ENCODE measurements at places on chromosomes 7 and 10.

- DNase-seq = no peak
Observed at GRCh38 chr10:103465411-103466179, 6.9 kb upstream of the CALHM1 start.

- DNase-seq = no peak
Observed at GRCh38 chr10:9342885-9343570, 1288.5 kb downstream of the GATA3 start.

DNA sequence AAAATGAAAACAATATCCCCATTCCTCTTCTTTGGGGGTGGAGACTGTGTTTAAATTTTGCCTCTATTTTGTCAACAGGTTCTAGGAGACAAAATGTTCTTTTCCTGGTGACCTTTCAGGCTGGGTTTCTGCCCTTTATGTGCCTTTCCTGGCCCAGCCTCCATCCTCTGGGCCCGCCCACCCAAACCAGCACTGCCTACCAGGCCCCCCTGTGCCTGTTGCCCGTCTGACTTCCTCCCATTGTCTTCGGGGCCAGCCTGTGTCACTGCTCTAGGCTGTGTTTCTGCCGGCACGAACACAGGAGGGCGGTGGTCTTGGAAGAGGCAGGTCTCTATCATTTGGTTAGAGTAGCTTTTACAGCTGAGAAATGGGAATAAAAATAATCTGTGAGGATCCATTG, 13.9 kb downstream of the TSPAN14 start:
- DNase-seq = peak; percentile 61

GRCh38 chr7:130351791-130352090, 7.1 kb downstream of the CPA5 start:
- no peak for DNase-seq

GRCh38 chr10:63481815-63482421, 16.1 kb upstream of the JMJD1C start:
- no peak for DNase-seq

- DNase-seq = no peak
Observed at GRCh38 chr7:90210981-90211380, 559 bp upstream of the STEAP2 start.

DNA sequence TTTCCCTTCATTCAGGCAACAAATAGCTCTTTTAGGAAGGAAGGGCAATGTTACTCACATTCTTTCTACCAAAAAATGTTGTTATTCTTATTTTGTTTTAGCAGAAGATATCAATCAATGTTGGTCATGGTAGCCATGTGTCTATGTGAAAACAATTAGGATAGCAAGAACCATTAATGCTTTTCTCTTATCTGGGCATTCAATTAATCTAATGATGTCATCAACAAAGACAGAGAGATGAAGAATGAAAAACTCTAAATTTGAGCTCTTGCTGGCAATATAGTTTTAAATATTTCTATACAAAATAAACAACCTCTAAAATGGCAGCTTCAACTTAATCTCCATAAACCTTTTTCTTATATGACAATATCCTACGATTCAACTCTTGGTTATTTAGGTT, 353.7 kb upstream of the ANKRD30A start:
- no peak for DNase-seq

DNA sequence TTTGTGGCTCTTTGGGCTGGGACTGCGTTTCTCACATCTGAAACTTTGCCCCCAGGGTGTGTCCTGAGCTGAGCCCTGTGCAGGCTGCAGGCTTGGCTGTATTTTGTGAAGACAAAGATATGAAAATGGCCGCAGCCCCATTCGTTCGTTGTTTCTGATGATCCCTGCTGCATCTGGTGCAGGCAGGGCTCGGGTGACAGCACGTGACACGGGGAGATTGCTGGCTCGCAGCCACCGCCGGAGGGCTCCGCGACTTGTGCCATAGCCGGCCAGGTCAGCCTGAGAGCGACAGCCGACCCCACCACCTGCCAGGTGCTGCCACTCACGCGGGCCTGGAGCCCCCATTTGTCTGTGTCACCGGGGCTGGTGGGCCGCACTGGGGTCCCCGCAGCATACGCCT, 81.3 kb downstream of the ZRANB1 start:
- DNase-seq = no peak

DNA sequence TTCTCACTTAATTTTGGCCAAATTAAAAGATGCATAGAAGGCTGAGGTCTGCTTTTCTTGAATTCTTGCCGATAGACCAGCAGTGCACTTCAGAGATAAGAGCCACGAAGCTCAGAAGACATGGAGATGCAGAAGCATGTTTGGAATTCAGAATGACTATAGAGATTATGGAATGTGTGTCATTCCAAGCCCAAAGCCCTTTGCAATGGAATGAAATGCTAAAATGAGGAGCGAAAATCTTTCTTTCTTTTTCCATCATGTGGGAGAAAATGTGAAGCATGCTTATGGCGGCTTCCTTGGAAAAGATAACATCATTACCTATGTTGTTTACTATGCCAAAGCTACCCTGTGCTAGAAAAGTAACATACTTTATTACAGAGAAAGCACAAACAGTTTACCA, 257.0 kb upstream of the RNF32 start:
- no peak for DNase-seq

DNA sequence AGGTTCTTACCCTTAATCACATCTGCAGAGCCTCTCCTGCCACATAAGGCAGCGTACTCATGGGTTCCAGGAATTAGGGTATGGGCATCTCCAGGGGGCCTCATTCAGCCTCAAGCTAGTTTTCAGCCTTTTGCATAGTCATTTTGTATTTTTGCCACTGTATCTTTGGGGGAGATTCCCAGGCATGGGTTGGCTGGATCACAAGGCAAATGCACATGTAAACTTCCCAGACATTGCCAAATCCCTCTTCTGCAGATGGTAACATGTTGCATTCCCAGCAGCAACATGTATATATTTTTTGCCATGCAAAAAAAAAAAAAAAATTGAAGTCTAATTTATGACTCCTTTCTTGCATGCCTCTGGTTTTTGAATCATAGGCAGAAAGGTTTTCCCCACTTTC, 595.4 kb upstream of the FOXK1 start:
- DNase-seq = no peak

GRCh38 chr7:159141660-159142059, 3.0 kb downstream of the VIPR2 start:
- DNase-seq = no peak

DNA sequence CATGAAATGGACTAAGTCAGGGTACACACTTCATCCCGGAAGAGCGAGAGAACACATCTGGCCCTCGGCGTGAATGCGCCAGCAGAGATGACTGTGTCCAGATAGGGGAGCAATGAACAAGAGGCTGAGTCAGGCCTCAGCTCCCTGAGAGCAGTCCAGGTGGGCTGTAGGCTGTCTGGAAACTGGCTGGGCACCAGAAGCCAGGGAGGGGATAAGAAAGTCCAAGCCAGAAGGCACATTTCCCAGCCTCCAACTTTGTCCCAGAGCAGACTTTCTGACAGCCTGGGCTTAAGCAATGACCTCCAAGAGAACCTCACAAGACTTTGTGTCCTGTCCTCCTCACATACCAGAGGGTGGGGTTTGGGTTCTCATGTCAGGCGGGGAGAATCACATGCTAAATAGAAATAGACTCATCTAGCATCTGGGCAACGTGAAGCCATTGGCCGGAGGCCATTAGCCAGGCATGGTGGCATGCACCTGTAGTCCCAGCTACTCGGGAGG, 157.2 kb downstream of the ARHGAP12 start:
- DNase-seq = no peak

DNA sequence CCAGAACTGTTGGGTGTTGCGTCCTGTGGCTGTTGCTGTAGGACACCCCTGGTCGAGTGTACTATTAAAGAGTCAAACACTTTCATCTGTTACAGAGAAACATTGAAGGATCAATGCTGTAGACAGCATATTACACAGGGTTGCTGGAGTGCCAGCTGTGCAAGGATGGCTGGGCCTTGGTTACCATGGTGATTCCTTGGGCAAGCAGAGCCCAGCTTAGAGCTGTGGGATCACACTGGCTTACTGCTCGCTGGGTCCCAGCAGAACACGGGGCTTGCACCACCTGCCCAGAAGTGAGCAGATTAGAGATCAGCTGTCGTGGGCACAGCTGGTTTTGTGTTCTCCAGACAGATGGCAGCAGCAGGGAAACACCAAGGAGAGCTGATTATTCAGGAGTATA, 76.0 kb downstream of the GPR141 start:
- no peak for DNase-seq

- DNase-seq = no peak
Observed at GRCh38 chr10:6173203-6173602, 29.5 kb upstream of the PFKFB3 start.

DNA sequence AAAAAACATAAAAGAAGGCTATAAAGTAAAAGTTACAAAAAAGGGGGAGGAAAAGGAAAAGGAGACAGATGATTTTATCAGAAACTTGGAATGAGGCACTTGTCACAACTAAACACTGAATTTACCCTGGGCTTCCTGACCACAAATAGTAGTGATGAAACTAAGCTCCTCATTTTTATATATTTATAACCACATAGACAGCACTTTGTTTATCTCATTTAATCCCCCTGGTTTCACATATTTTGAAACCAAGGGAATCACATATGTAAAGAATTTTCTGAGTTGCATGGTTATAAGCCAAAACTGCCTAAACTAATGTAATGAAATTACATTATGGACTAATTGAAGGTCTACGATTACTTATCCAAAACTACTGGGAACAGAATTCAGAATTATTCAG, 39.6 kb upstream of the MET start:
- no peak for DNase-seq

DNA sequence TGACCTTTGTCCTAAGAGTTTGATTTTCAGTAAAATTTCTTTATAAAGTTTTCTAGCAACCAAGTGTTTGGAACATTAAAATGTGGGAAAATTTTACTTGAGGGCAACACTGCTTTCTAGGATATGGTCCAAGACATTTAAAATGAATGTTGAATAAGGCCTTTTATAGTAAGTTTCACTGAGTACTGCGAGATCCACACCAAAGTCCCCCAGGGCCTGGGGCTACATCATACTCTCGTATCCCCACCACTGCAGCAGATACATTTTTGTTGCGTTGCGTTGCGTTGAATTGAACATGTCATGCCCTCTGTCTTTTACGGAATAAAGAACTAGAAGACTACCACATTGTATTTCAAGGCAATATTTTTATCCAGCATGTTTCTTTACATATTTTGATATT, 44.5 kb downstream of the PRTFDC1 start:
- no peak for DNase-seq

GRCh38 chr10:78970261-78970660, 98.5 kb upstream of the ZMIZ1 start:
- DNase-seq = no peak

GRCh38 chr7:106476751-106477150, 184.2 kb downstream of the CCDC71L start:
- no peak for DNase-seq

DNA sequence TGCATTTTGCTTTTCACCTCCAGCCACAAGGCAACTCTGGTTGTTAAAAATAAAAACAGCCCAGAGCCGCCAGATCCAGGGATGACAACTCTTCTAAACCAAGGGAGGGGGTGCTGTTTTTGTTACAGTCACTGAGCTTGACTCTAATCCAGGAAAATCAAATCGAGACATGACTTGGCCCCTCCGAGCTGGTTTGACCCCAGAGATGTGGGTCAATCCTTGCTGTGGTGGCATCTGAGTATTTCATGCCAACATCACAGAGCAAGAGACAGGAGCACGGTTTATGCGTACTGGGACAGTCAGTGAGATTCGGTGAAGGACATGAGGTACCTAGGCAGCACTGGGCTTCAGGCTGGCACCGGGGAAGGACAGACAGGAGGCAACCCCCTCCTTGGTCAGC, 88.8 kb upstream of the ZMIZ1 start:
- no peak for DNase-seq

DNA sequence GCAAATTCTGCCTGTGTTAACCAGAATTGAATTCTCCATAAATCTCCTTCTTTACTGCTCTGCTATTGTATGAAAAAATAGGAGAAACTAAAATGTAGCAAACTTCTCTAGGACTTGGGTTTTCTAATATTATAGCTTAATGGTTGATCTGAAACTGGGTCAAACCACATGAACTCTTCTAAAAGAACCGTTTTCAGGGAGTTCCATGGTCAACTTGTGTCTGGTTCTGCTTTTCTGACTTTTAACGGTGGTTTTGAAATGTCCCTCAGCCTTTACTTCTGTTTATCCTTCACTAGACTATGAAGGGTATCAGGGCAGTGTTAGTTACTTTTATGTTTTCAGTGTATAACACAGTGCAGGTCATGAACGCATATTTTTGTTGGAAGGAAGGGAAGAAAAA, 242.2 kb downstream of the TSPAN12 start:
- no peak for DNase-seq

- DNase-seq = no peak
Observed at GRCh38 chr7:41415051-41415450, 287.8 kb downstream of the INHBA start.

GRCh38 chr7:24341691-24342413, 57.9 kb downstream of the NPY start:
- DNase-seq = no peak

DNA sequence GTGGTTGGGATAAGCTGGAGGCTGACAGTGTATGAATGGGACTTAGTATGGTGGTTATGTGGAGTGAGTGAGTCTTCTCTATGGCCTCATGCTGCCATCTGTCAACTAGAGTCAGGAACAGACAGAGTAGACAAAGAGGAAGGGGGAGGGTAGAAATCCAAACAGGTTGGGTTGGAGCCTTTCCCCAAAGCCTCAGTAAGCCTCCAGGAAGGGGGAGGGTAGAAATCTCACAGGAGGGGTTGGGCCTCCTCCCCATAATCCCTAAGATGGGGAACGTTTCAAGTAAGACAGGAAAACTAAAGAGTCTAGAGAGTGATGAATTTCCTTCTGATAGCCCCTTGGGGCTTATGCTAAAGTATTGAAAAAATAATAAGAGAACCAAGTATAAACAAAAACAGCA, 2.0 kb upstream of the AKR1B15 start:
- DNase-seq = no peak

DNA sequence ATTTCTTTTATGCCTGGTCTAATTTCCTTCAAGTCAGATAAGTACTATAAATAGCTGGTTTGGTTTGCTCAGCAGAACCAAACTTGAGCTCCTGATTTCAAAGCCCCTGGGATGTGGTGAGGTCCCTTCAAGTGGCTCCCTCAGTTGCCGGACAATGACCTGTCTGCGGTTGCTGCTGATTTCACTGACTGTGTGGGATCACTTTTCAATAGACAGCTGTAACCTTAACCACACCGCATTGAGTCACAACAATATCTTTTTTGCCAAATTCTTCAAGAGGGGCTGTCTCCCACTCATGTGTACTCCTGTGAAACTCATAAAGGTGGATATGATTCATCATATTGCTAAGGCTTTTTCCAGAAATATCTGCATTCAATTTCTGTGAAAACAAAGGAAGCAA, 23.1 kb upstream of the ITGA8 start:
- DNase-seq = no peak

- DNase-seq = no peak
Observed at GRCh38 chr7:108568801-108569380, 615 bp downstream of the THAP5 start.

All from neural crest cell (in vitro differentiated cells).